ENCODE measurements at places on chromosomes 6 and 20.
A peak's percentile ranks its signal among the peaks of the same experiment; 100 is the strongest.

GRCh38 chr20:48336597-48336996, 491.2 kb downstream of the PREX1 start:
- no peak for DNase-seq

DNA sequence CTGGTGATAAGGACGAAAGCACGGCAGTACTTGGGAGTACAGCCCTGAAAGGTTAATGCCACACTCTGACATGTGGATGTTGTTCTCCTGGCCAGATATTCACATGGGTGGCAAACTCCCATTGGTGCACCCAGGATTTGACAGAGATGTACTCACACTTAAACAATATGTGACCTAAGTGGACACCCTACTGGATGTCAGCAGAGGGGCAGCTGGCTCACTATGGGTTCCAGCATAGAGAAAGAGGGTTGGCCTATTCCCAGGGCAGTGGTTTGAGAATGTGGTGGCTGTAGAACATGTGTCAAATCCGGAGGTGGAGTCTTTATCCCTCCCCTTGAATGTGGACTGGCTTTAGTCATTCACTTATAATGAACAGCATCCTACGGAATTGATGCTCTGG, 333.2 kb downstream of the DHX35 start:
- DNase-seq = no peak

DNA sequence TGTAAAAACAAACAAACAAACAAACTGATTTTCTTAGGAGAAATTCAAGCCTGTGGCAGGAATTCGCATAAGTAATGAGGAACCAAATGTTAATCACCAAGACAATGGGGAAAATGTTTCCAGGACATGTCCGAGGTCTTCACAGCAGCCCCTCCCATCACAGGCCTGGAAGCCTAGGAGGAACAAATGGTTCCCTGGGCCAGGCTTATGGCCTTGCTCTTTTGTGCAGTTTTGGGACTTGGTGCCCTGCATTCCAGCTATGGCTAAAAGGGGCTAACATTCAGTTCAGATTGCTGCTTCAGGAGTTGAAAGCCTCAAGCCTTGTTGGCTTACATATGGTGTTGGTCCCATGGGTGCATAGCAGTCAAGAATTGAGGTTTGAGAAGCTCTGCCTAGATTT, 1372.7 kb upstream of the CITED2 start:
- DNase-seq = no peak

GRCh38 chr6:1496836-1497760, 107.7 kb downstream of the FOXF2 start:
- DNase-seq = no peak

DNA sequence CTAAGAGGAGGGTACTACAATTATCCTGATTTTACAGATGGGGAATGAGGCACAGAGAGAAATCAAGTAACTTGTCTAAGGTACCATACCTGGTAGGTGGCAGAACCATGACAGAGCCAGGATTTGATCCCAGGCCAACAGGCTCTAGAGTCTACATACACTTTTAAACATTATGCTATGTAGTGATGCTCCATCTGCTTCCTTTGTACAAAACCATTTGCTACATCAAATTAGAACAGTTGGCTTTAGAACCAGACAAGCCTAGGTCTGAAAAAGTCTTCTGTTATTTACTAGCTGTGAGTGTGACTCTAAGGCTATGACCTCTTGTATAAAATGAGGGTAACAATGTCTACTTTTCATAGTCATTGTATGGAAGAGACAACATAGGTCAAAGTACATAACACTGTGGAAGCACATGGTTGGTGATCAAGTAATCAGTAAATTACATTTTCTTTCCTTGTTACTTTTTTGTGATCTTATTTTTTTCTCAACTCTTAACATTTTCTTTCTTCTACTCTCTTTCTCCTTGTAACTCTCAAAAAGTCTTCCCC, 122.1 kb downstream of the PDSS2 start:
- no peak for DNase-seq

DNA sequence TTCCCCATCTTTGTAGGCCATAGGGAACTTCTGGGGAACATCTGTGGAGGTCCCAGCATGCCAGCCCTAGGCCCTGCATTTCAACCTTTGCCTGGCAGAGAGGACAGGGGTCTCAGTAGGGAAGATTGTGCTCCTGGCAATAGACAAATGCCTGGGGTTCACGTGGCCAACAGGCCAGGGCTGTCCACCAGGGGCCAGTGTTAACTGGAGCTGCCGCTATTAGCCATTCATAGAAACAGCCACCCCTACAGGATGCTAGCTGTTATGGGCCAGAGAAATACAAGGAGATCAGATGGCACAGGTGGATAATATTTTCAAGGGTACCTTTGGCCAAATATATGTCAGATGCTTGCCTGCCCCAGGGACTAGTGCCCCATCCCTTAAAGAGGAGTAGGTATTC, 932.9 kb downstream of the QKI start:
- DNase-seq = no peak

GRCh38 chr20:19301843-19302242, 89.4 kb downstream of the SLC24A3 start:
- no peak for DNase-seq

DNA sequence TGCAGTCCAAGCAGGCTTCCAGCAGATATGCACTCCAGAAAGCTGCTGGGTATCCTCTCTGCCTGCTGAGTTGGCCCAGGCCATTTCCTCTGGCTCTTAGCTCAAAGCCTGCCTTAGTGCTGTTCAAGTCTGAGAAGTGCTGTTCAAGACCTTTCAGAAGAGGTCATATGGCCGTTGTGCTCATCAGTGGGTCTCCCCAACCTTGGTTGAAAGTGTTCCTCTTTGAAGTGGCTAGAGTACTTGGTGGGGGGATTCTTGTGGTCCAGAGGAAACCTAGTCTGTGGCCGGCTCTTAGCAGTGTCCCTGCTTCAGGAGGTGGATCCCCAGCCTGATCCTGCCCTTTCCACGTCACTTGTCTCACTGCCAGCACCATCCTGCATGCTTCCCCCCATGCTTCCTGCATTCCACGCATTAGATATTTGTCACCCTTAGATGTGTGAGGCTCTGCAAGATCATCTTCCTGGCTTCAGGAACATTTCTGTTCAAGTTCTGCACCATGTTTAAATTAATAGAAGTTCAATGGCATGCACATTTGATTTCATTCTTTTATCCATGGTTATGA, 105.0 kb downstream of the FIG4 start:
- DNase-seq = no peak

DNA sequence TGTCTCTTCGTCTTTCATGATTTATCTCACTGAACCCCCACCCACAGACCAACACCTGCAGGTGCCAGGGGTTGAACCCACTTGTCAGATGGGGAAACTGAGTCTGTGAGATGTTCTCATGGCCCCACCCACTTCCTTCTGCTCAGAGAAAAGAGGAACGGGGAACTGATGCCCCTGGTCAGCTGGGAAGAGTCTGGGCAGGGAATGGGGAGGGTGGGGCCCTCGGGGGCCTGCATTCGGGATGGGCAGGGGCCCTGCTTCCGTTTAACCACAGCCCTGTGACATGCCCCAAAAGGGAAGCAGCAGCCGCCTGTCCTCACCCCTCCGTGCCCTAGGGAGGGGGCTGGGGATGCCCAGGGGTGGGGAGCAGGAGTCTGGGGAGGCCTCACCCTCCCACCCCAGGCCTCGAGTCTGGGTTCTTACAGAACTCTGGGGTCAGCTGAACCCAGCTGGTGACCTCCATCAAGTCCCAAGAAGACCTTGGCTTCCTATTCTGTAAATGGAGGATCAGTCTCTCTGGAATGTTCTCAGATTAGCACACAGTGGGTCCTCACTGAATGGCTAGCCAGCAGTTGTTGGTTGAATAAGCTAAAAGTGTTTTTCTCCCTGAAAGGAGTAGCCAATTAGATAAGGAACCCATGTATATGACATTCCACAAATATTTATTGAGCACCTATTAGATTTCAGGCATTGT, 81.5 kb downstream of the CEBPB start:
- no peak for DNase-seq

DNA sequence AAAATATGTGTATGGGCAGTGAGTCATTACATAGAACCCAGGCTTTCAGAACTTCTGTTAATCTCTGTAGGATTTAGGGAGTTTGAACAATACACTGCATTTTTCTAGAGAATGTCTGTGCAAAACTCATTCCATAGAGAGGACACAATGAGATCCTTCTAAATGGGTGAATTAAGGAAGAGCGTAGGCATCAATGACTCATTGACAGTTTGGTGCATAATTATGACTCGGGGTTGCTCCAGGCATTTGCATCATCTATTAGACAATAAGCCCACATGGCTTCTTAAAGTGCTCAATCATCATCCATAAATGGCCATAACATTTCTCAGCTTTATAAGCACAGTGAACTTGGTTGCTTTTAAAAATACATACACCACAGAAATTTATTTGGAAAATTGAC, 625.5 kb downstream of the CDH26 start:
- DNase-seq = no peak

- DNase-seq = no peak
Measured at GRCh38 chr6:57078531-57079207, 11.3 kb upstream of the ZNF451 start.

- DNase-seq = peak; percentile 63
Measured at GRCh38 chr6:20403766-20404640, 2.3 kb downstream of the E2F3 start.

DNA sequence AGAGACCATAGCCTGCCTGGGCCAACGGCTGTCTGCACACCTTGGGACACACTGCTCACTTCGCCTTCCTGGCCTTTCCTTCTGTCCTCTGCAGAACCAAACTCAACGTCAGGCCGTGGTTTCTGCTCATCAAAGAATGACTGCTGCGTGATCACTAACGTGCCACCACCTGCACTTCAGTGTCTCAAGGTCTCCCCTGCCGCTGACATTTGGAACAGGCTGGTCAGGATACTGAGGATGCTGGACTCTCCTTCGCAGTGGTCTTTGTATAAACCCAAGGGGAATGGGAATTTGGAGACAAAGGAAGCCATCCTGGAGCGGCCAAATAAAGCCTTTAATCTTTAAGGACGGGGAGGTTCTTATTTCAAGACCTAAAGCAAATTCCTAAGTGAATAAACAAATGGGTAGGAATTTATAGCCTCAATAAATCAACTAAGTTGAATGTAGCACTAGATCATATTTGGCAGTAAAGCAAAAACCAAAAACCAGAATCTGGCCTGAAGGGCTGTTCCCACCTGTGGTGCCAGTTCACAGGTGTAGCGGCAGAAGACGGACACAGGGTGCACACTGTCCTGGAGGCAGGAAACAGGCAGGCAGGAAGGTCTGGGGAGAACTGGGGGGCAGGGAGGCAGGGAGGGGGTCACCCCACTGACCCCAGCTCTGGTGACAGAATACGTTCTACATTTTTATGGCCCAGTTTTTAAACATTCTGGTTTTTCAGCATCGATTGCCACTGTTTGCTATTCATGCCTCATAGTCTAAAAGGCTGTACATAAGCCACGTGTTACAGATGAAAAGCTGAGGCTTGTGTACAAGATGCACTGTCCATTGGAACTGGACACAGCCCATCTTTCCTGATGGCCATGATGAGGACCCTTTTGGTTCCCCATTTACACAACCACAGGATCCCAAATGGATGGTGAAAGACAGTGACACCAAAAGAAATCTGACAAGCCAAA, 36.6 kb downstream of the ABHD12 start:
- no peak for DNase-seq
